ENCODE measurements at places on chromosomes 16 and 17.

GRCh38 chr16:20874088-20874581, 26.0 kb downstream of the DCUN1D3 start:
- no peak for DNase-seq

DNA sequence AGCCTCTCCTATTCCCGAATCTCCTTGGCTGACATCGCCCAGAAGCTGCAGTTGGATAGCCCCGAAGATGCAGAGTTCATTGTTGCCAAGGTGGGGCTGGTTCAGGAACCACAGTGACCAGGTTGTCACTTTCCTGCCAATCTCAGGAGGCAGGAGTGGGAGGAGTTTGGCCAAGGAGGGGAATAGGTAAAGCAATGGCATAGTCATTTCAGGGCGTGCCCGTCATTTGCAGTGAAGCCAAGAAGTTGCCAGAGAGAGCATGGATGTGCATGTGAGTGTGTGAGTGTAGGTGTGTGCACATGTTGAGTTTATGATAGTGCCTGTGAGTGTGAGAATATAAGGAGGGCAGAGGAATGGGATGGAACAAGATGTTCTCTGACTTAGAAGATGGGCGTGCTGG, 14.8 kb downstream of the PSMD3 start:
- no peak for DNase-seq

DNA sequence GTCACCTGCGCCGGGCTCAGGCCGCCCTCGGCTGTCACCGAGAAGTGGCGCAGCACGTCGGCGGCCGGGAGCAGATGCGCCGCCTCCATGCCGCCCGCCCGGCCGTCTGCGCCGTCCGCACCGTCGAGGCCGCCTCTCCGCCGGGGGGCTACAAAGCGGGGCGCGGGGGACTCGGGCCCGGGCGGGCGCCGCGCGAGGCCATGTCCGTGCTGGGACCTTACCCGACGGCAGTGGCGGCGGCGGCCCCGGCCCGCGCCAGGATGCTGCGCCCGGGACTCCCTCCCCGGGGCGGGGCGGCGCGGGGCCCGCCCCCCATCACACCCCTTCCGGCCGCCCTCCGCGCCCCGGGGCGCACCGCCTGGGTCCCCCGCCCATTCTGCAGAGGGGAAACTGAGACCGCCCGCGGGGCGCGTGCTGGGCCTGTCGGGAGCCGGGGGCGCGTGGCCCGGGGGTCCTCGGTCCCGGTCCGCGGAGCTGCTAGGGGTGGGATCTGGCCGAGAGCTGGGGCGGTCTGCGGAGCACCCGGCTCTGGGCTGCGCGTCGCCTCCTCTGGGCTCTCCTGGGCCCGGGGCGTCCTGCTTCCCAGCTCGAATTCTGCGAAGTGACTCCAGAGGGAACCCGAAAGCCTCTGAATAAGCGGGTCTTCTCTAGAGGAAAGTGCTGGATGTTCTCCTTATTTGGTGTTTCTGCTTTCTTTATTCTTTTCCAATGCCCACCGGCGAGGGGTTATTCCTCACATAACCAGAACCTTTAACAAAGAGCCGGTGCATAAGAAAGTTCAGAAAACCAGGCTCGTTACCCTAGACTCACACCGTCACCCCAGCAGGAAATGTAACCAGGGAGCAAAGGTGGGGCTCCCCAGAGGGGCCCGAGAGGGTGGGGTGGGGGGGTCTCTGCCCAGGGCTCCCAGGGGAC, at the start of gene ATP2A3:
TSS of gene ATP2A3 (minus strand) at position 235 of the 915 bp plus-strand sequence. CDS start at position 89, 146 bp downstream.
- no peak for DNase-seq

DNA sequence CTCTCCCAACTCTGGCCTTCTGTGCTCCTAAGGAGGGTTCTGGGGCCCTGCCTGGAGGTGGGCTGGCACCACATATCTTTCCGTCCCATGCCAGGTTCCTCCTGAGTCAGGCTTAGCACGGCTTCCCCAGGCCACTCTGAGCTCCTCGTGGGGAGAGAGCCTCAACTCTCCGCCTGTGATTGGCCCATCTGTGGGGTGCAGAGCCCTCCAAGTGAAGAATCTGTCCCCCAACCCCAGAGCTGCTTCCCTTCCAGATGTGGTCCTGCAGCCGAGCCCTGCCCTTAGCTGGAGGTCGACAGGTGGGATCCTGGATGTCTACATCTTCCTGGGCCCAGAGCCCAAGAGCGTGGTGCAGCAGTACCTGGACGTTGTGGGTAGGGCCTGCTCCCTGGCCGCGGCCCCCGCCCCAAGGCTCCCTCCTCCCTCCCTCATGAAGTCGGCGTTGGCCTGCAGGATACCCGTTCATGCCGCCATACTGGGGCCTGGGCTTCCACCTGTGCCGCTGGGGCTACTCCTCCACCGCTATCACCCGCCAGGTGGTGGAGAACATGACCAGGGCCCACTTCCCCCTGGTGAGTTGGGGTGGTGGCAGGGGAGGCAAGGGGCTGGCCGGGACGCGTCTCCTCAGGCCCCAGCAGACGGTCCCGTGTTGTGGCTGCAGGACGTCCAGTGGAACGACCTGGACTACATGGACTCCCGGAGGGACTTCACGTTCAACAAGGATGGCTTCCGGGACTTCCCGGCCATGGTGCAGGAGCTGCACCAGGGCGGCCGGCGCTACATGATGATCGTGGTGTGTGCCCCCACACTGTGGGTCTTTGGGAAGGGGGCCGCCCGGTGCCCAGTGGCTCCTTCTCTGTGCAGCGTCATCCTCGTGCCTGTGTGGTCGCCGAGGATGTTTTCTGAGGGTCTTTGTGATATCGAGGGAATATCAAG, 6.9 kb downstream of the GAA start:
- no peak for DNase-seq

- no peak for DNase-seq
Measured at GRCh38 chr17:6249732-6250131, 179.6 kb downstream of the WSCD1 start.

DNA sequence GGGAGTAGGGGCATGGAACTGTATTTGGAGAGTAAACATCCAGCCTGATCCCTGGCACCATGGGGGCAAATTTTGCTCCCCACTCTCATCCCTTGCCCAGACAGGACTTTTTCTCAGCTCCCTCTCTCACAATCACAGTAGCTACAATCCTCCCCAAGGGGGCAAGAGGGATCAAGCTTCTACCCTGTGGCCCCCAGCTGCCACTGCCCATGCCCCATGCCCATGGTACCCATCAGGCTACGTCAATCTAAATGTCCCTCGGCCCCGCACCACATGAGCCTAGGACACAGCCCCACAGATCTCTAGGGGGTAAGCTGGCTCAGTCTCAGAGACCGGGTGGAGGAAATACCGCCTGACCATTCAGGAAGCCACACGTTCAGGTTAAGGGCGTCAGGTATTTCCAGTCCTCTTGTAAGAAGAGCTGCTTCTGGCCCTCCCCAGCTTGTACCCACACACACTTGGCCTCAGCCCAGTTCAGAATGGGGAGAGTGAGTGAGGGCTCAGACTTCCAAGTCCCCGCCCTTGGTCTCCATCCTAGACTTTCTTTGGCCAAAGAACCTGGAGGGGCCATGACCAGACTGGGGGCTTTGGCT, 1.8 kb downstream of the CACNB1 start:
- no peak for DNase-seq

GRCh38 chr16:52597772-52598483, 51.0 kb upstream of the TOX3 start:
- no peak for DNase-seq

GRCh38 chr16:70453892-70454221, 538 bp upstream of the FCSK start:
- no peak for DNase-seq

- no peak for DNase-seq
Measured at GRCh38 chr16:69799611-69800031, 37.5 kb downstream of the WWP2 start.

- no peak for DNase-seq
Measured at GRCh38 chr17:68834328-68834836, 120.8 kb downstream of the ABCA8 start.

All from stimulated activated CD4-positive, alpha-beta T cell treated with anti-CD3 and anti-CD28 coated beads, Interleukin-1b, Interleukin-23, amount 100 ng/mL, for 24 hours (primary cell).